ENCODE measurements at places on chromosomes 7 and 10.

DNA sequence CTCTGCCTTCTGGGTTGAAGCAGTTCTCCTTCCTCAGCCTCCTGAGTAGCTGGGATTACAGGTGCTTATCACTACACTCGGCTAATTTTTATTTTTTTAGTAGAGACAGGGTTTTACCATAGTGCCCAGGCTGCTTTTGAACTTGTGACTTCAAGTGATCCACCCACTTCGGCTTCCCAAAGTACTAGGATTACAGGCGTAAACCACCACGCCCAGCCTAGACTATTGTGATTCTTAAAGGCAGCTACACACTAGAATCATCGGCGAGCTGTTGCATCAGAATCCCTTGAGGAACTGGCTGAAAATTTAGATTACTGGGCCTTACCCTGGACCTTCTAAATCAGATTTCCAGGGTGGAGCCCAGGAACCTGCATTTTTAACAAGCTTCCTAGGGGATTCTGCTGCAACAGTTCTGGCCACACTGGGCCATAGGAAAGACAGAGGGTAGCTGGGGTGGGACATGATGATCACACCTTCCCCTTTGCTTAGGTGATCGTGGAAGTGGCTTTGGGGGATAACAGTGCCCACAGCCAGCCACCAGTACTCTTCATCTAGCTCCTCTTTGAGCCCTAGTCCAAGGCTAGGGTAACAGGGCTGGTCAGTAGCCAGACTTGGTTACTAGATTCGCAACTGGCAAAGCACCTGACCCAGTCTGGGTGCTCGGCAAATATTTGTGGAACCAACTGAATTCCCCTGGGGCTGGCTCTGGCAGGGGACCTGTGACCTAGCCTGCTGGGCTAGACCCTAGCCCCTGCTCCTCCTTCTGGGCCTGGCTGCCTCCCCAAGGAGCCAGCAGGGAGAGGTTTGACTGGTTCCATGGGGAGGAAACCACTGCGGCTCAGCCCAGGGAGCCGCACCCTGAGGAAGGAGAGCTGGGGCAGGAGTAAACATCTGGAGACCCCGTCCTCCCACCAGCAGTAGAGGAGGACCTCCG, 67.1 kb upstream of the DUSP5 start:
- no peak for DNase-seq

DNA sequence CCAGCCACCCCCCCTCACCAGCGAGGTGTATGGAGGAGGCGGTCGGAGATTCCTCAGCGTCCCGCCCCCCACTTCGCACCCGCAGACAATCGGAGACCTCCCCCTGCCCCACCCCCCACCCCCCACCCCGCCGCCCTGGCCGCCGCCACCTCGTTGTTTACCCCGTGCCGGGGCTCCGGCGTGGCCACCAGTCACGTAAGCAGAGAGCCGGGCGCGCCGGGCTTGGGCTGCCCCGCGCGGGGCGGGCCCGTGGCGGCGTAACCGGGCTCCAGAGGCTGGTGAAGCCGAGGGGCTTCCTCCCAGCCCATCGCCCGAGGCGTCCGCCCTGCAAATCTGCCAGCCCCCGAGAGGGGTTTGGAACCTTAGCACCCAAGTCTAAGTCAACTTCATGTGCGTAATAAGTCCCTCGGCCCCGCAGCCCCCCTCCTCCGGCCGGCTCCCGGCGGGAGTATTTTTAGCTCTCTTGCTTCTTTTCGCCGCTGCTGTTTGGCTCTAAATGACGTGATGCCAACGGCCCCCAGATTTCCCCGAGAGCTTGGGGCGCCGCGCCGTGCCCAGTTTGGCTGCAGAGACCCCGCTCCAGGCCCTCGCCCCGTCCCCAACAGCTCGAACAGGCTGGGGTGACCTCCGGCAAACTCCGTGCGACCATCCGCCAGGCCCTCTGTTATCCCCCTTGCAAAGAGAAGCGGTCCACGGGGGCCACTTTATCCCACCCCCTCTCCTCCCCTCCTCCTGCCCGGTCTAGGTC, 2.7 kb downstream of the MXI1 start:
- peak; percentile 65 for DNase-seq

DNA sequence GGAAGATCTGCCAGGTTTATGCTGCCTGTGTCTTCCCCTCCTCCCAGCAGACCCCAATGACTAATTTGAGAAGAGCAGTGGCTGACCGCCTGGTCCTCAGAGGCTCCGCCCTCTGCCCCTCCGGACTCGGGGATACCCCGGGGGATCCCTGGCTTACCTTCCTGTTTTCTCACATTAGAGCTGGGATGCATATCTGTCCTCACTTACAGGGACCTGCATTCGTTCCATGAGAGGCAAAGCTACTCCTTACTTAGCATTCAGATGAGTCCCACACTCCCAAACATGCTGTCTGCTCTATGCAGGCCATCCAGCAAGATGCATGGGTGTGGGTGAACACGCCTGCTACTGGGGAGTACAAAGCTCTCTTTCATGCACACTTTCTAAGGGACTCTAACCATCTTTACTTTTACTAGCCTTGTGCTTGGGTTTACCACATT, 24.0 kb downstream of the VOPP1 start:
- DNase-seq = no peak

DNA sequence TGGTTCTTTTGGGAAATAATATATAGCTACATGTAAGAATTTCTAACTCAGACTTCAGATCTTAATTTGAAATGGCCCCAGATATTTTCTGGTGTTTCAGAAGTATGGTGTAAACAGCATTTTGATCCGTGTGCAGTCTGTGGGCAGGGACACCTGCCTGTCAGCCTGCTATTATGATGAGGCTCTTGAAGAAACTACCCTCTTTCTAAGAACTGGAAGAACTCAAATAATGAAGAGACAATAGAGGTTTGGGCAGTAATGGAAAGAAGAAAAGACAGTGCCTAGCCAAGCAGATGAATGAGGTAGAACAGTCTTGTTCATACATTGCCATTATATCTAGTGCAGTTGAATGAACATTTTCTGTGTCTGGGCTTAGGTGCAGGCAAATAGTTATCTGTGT, 256.6 kb downstream of the ARHGAP21 start:
- no peak for DNase-seq

DNA sequence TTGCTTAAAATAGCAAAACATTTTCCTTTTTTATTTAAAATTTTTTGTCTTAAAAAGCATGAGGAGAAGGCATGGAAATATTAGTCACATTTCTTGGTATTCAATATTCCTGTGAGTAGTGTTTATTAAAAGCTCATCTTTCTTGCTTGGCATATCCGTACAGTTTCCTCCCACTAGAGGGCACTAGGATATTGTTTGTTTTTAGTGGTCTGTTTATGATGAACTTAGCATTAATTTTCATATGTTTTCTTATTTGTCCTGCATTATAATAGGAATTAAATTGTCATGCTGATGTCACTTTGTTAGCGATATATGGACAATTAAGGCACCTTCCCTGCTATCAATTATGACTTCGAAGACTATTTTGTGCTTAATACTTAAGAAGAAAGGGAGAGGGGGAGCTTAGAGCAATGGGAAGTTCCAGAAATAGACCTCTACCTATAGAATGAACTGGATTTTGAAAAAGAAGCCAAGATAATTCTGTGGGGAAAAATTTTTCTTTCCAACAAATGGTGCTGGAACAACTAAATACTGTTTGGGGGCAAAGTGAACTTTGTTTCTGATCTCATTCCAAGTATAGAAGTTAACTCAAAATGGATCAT, 91.0 kb upstream of the STRIP2 start:
- DNase-seq = no peak

- DNase-seq = peak; percentile 66
These were observed 40.0 kb upstream of the SORBS1 start for GRCh38 chr10:95601116-95601719.

DNA sequence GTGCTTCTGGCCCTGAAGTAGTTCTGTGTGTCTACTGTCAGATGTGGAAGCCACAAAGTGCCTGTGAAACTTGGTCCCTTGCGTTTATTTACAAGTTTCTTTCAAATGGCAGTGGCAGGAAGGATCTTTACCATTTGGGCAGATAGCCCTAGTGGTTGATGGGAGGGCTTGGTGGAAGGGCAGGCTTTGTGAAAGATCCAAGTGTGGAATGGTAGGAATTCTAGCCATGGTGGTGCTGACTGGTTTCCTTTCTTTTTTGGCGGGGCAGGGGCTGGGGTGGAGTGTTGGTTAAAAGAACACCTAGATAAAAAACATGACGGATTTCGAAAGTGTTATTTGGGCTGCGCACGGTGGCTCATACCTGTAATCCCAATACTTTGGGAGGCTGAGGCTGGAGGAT, 27.0 kb downstream of the AUTS2 start:
- no peak for DNase-seq

- DNase-seq = no peak
These were observed 266.9 kb downstream of the ABCA13 start for GRCh38 chr7:48438206-48438605.

DNA sequence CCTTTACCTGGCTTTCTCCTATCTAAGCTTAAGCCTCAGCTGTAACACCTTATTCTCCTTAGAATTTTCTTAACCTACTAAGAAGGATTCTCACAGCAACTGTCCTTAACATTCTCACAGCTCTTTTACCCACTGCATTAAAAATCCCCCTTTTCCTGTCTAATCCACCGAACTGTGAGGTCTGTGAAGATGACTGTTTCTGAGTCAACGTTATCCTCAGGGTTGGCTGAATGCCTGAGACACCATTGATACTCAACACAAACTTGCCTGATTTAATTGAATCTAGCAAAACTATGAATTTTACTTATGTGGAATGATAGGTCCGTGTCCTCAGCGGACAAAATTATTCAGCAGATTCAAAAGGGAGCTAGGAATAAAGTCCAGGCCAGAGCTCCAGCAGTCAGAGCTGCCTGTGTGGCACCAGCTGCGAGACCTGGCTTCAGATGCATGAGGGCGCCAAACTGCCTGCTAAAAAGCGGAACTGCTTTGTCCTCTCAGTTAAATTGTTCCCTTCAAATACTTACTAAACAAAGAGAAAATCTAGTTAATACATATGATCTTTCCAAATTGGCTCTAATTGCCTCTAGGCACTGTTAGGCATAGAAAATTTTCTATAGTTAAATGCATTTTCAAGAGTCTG, 33.4 kb upstream of the VWDE start:
- no peak for DNase-seq

- no peak for DNase-seq
These were observed 70.6 kb downstream of the CNNM2 start for GRCh38 chr10:102988404-102989314.

- DNase-seq = peak; percentile 91
These were observed at the start of gene VCL for GRCh38 chr10:73997787-73998622. Gene VCL (plus strand): TSS chr10:73998116. CDS start chr10:73998208, 92 bp downstream.

DNA sequence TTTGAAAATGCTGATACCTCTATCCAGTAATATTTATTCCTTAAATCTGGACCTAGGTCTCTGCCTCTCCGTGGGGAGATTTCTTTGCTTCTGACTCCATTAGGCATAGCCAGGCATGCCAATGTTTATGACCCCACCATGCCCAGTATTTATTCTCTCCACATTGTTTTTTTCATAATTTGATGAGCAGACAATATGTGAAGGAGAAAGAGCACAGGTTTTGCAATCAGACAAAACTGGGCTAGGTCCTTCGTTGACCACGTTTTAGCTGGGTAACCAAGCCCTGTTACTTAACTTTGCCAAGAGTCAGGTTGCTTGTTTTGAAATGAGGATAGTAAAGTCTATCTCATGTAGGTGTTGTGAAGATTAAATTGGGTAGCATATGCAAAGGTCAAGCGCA, 21.6 kb upstream of the PRPS1L1 start:
- DNase-seq = no peak

DNA sequence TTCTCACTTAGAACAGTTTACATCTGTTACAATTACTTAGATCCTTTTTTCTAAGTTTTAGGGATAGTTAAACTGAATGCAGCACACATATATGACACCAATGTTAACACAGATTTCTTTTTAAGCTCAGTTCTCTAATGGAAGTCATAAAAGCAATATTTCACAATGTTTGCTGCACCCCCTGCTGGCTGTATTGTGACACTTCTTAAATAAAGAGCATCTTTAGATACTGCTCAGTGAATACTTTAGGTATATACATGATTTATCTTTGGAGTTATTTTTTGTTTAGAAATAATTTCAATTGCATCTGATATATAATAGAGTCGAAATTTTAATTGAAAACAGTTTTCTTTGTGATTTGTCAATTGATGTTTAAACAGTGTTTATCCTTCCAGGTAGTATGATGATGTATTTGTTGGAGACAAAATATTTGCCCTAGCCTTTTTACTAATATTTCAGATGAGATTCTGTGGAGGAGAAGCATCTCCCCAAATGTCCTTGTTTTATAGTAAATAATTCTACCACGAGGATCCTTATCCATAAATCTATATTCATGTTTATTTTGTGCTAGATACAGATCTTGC, 174.4 kb downstream of the ST7 start:
- peak; percentile 15 for DNase-seq

DNA sequence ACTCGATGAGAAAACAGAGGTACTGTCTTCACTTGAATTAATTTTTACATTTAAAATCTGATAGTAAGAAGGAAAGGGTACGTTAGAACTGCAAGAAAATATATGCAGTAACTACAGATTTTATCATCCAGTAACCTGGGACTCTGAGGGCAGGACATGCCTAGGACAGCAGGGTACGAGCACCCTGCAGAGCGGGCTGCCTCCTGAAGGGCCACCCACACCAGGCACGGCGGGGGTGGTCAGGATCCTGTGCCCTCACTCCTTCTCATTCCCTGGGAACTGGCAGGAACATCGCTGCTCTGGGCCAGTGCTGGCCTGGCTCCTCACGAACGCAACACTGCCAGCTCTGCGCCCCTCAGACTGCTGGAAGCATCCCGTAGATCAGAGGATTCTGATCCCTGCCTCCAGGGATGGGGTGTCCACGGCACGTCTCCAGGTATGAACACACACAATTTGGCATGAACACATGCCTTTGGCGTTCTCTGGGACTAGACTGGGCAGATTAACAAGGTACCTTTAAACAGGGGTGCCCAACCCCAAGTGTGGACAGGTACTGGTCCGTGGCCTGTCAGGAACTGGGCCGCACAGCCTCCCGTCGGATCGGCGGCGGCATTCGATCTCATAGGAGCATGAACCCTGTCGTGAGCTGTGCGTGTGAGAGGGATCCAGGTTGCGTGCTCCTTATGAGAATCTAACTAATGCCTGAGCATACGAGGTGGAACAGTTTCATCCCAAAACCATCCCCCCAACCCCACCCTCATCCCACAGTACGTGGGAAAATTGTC, 99.3 kb upstream of the FAM20C start:
- no peak for DNase-seq

GRCh38 chr10:113362645-113363091, 190.2 kb upstream of the HABP2 start:
- no peak for DNase-seq

DNA sequence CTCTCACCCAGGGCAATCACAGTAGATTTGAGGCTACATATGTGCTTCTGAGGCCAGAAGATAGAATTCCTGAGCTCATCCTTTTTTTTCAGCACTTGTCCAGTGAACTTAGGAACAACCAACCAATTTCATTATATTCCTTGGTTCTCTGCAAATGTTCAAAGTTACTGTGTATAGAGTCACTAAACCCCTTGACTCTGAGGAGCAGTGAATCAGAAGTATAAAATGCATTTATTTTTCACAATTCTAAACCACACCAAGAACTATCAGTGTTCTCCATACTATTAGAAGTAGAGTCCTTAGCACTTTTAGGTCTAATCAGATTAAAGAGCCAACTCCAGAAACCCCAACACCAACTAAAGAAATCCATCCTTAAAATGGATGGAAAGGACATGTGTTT, 19.6 kb upstream of the PAPSS2 start:
- DNase-seq = no peak

Measured in CD4-positive, alpha-beta T cell (primary cell).